ENCODE measurements at places on chromosomes 7 and 10.

- DNase-seq: no peak
These were observed 31.6 kb upstream of the KCNIP2 start for GRCh38 chr10:101875068-101875688.

DNA sequence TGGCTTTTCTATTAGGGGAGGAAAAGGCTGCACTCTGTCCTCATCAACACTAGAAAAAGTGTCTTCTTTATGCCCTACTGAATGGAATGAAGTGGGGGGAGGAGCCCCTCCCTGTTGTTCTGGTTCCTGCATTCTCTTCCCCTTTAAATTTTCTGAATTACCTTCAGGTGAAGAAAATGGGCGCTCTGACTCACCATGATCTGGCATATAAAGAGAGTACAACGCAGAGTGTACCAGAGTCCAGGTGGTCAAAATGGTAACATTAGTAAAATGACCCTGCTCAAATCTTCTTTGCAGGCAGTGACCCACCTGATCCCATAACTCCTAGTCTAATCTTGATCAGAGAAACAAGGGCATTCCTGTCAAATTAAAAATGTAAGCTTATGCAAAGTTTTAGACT is 80.7 kb downstream of the THSD7A start:
- DNase-seq: no peak

DNA sequence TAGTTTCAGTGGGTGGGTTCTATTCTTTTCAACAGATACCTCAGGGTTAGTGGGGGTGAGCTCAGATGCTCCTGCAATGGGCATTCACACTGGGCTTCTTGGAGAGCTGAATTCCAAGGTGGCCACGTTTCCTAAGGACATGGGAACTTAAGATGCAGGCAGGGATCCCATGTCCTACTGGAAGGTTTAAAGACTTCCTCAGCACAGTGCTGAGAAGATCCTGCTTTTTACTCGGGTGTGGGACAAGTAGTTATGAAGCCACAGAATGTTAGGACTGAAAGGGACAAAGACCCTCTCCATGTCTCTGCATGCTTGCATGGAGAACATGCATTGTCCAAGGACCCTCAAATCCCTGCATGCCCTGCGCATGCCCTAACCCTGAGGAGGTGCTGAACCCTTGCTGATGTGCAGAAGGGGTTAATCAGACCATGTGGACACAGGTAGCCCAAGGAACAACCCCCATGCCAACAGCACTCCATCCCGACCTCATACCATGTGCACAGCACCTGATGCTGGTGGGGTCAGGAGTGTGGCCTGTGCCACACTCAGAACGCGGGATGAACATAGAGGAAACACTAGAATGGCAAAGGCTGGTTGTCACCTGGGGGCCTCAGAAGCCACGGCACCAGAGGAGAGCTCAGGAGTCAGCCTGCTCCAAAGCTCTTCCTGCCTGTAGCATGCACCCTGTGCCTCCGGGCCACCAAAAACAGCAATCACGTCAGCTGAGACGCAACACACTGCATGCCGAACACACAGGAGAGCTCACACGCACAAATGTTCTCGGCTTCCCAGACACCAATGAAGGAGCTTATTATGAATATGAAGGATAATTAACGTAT is 15.2 kb downstream of the IL2RA start:
- no peak for DNase-seq

GRCh38 chr7:149733924-149734790 is 39.2 kb downstream of the ZNF467 start:
- no peak for DNase-seq

DNA sequence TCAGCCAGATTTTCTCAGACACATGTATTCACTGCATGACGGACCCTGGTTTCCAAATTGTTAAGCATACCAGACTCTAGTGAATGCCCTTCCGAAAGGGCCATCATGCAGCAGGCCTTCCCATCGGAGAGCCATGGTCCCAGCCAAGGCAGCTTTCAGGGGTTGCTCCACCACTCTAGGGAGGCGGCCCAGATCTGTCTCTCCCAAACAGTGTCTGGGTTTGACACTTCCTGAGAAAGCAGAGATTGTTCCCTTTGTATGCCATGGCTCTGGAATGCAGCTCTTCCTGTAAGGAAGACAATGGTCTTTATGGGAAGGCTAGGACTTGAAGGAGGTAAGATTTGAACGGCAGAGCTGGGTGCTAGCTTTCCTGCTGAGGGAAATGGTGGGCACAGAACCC is 178.8 kb upstream of the BMPER start:
- DNase-seq: no peak

- DNase-seq: peak; percentile 4
These were observed 67.5 kb downstream of the CUX1 start for GRCh38 chr7:101884671-101885596.

DNA sequence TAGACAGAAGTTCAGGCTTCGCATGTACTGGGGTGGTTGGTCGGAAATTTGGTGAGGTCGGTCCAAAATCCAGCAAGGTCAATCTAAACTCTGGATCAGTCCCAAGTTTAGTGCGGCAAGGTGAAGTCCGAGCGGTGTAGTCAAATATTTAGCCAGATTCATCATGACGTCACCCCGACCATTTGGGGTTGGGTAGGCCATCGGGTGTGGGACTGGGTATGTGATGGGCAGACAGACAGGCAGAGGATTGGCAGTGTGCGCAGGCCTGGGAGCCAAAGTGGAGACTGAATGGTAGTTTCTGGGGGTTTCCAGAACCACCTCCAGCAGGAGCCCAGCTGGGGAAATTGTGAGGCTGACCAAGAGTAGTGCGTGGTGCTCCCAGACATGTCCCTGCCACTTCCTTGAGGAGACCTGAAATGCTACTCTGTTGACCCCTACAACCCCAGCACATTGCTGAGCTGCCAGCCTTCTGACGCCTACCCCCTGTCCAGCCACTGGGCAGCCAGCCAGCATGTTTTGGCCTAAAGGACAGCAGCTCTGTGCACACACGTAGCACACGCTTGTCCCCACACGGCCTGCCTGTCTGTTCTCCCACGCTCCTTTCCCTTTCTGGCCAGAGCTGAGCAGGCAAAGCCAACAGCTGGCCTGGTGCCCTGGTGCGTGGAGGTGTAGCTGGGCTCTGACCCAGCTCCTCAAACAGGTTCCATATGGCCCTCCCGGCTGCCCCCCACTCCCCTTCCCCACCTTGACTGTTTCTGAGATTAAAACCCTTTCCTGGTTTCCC is 55.9 kb downstream of the FAM241B start:
- no peak for DNase-seq

DNA sequence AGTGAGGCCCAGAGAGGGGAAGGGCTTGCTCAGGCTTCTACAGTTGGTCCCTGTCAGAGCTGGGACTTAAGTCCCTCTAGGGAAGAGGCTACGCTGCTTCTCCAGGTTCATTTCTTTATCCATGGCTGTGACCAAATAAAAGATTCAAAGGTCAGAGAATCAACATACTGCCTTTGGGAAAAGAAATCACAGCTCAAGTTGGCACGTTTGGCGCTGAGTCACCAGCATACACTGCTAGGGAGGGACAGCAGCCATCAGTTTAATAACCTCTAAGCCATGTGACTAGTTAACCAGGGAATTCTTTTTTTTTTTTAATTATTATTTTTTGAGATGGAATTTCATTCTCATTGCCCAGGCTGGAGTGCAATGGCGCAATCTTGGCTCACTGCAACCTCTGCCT is 28.4 kb upstream of the CRHR2 start:
- DNase-seq: no peak

DNA sequence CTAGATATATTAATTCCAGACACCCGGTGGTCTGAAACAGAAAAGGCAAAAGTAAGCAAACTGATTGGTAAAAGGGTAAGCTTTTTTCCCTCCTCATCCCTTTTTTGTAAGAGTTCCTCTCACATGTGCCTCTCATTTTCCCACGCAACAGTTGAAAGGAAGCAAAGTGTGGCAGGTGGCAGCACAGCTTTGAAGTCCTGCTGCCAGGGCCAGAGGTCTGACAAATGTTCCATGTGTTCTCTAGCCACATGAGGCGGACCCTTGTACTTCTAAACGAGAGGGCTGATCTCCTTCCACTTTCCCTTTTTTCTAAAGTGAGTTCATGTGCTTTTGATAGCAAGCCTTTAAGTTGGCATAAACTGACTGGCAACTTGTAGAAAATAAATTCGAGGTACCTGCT is 217.5 kb downstream of the POLR1F start:
- DNase-seq: no peak

DNA sequence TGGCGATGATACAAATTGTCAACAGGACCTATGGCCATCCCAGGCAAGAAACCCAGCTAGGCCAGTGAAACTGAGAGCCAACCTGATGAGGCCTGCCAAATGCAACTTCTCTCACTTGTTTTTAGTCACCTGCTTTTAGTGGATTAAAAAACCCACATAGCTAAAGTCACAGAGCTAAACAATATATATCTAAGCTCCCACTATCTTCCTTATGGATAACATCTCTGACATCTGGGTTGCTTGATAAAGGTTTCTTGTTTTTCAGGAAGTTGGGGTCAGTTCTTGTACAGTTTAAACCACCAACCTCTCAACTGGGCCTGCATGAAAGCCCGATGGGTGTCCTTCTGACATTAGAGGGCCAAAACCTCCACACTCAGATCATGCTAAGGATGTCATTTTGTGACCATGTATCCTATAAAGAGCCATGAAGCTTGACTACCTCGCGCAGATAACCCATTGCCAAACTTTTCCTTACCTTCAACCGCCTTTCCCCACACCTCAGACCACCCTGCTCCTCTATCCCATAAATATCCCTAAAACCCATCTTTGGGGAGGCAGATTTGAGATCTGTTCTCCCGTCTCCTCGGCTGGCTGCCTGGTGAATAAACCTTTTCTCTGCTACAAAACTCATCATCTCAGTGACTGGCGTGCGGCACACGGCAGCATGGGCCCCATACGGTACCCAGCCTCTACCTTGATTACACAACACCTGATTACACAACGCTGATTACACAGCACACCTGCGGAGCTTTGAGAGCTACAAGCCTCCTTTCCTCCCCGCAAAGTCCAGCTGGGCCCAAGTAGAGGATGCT is 797 bp upstream of the STMP1 start:
- peak; percentile 12 for DNase-seq

- peak; percentile 55 for DNase-seq
These were observed 2.4 kb downstream of the SFMBT2 start for GRCh38 chr10:7408291-7409044.

DNA sequence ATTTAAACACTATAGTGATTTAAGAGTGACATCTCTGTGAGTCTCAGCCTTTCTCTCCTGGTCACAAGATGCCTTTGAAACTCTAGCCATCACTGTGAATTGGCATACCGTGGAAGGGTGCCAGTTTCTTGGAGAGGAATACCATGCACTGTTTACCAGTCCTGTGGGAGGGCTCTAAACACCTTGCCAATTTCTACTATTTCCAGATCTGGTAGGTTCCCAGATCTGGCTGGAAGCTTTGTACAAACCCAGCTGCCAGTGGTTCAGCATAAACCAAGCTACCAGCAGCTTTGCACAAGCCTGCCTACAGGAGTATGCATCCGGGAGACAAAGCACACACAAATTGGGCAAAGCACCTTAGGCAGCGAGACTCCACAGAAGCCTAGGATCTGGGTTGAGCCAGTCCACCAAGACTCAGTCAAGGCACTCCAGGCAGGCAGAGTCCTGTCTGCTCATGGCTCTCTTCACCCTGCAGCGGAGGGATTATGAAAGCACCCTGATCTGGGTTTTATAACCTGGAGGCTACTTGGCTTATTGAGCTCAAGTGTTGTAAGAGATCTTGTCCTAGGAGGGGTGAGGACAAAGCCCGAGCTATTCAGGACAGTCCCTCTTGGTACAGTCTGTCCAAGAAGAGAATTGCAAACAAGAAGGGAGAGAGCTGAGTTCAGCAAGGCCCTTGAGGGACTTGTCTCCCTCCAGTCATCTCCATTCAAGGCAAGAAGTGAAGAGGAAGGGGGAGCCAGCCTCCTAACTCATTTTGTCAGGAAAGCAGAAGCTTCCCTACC is 23.6 kb downstream of the MCM10 start:
- no peak for DNase-seq

DNA sequence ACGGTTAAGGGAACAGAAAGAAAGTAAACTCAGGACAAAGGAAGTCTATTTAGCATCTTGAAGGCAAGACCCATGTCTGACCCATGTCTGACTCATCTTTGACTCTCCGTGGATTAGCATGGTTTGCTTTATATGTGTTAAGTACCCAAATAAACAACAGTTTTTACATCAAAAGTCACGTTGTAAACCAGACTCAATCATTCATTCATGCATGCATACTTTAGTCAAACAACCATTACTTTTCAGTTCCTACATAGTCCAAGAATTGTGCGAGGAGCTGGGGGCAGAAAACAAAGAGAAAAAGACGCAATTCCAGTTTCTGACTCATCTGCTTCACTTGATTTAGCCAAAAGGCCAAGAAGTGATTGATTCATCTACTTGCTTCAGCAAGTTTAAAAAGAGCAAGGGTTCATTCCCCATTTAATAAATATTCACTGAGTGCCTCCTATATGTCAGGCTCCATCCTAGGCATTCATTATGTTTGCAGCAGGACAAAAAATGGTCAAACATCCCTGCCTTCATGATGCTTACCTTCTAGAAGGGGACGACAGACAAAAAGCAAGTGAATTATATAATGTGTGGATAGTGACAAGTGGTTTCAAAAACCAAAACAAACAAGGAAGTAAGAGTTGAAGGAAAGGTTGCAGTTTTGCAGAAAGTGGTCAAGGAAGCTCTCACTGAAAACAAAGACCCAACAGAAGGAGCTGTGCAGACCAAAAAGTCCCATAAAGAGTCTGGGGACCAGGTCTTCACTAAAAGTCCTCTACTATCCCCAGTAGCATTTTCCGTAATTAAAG is 116.2 kb downstream of the FAM107B start:
- DNase-seq: peak; percentile 38

- no peak for DNase-seq
These were observed 3.3 kb upstream of the CDCA7L start for GRCh38 chr7:21948887-21949540.

GRCh38 chr10:33661580-33662336 is 327.3 kb upstream of the NRP1 start:
- DNase-seq: peak; percentile 2

DNA sequence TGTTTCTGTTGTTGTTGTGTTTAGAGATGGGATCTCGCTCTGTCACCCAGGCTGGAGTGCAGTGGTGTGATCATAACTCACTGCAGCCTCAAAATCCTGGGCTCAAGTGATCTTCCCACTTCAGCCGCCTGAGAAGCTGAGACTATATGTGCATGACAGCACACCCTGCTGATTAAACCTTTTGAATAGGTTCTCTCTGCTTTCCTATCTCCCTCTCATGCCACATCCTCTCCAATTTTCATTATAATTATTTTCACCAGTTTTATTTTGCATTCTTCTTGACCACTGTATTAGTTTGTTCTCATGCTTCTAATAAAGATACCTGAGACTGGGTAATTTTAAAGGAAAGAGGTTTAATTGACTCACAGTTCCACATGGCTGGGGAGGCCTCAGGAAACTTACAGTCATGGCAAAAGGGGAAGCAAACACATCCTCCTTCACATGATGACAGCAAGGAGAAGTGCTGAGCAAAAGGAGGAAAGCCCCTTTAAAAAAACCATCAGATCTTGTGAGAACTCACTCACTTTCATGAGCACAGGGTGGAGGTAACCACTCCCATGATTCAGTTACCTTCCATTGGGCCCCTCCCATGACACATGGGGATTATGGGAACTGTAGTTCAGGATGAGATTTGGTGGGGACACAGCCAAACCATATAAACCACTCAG is 12.9 kb downstream of the AGK start:
- DNase-seq: peak; percentile 8

GRCh38 chr7:22843681-22844309 is 21.1 kb upstream of the TOMM7 start:
- DNase-seq: no peak

Data from CD4-positive, alpha-beta T cell treated with Interleukin-2 at 100 ng/mL for 4 hours (primary cell).